ENCODE measurements at places on chromosomes 16 and 17. TPM values are rescaled to one million over a fixed set of nuclear protein-coding genes. Genes with fewer than 3 reads are reported as not detected.

Gene KDM6B
- 31.7 TPM for total RNA-seq

Gene SPIRE2
- total RNA-seq, result 2.0 TPM

Gene RSKR
- 5.8 TPM for total RNA-seq

Gene EPOP
- total RNA-seq, result 1.4 TPM

Gene GUCY2D
- total RNA-seq, result 0.10 TPM

Gene CHRNE
- total RNA-seq, result 118 TPM

Gene HOXB8
- total RNA-seq, result not detected

Gene SPATA32
- total RNA-seq, result not detected

Gene APOBR
- 1.4 TPM for total RNA-seq

Gene BPTF
- 85.2 TPM for total RNA-seq

Gene CBFB
- 34.6 TPM for total RNA-seq

Gene FOXO3B
- total RNA-seq, result 1.1 TPM

Gene BICDL2
- total RNA-seq, result not detected

Gene CCL11
- 1.7 TPM for total RNA-seq

Gene TBC1D3E
- not detected for total RNA-seq

Gene LRRC37A3
- 3.7 TPM for total RNA-seq

Gene ADAP2
- total RNA-seq, result 11.0 TPM

Gene C17orf113
- 0.94 TPM for total RNA-seq

Gene ARL2BP
- total RNA-seq, result 60.3 TPM

Gene OR3A3
- not detected for total RNA-seq

Gene NOXO1
- total RNA-seq, result not detected

Measured in left cardiac atrium (tissue), 4 donors.